ENCODE measurements at places on chromosomes 3 and 15.
A peak's percentile ranks its signal among the peaks of the same experiment; 100 is the strongest.

DNA sequence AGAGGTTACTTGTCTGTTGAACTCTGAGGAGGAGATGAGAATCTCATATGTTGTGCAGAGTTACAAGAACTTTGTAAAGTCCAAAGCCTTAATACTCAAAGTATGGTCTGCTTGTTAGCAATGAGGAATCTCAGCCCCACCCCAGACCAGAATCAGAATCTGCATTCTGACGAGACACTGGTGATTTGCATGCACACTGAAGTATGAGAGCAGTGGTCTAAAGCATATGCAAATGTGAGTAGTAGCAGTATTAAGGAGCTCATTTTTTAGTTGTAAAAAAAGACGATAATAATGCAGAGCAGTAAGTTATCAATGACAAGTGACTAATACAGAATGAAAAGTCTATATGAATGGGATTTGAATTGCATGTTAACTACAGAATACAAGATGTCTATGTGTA lies 327.7 kb downstream of the RYR3 start:
- no peak for DNase-seq

DNA sequence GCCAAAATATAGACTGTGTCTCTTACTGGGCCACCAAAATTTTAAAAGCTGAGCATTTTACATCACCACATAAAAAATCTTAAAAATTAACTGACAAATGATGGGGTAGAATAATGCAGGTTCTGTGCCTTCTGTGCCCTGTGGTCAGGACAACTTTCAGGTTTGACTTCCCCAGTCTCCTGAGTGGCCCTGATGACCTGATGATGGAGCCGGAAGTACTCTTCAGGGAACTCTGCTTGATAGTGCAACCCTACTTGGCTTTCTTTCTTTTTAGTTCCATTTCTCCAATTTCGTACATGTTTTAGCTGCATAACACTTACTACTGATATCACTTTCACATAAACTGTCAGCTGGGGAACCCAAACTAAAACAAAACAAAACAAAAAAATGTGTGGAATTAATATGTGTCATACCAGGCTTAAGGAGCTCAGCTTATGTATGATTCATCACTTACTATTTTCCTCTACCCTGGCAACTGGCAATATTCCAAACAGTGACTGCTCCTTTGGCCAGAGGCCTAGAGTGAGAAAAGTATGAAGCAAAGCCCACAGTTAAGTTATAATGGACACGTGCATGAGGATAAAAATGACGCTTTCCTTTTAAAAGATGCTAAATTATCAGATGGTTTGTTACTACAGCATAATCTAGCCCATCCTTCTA lies 194.3 kb downstream of the BCHE start:
- DNase-seq, result no peak

DNA sequence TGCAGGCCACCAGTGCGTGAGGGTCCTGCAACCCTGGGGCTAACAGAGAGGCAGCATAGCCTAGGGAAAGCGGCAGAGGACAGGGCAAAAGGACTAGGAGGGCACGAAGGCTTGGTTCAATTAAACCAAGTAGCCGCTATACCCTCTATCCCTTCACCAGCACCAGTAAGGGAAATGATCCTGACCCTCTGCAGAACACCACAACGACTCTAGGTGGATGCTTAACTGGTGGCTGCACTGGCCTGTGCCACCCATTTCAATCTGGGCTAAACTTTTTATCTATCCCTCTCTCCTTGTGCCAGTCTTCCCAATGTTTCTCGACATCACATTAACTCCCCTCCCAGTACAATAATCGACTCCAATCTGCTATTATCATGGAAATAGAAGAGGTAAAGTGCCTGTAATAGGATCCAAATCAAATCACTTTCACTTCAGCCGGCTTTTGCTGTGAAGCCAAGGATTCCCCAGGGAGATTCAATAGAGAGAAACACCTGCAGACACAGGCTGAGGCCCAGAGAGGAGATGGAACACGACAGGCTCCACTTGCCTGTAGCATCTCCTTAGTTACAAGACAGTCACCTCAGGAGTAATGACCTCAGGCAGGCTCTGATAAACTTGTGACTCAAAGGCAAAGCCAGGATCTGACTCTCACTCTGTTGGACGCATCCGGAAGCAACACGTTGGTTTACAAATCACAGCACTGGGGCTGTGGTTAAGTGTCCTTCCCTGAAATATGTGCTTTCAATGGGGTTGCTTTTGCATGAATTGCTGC lies 791.6 kb upstream of the ARRDC4 start:
- peak; percentile 72 for DNase-seq

GRCh38 chr3:48018841-48019240 lies 2.6 kb upstream of the MAP4 start:
- no peak for DNase-seq

DNA sequence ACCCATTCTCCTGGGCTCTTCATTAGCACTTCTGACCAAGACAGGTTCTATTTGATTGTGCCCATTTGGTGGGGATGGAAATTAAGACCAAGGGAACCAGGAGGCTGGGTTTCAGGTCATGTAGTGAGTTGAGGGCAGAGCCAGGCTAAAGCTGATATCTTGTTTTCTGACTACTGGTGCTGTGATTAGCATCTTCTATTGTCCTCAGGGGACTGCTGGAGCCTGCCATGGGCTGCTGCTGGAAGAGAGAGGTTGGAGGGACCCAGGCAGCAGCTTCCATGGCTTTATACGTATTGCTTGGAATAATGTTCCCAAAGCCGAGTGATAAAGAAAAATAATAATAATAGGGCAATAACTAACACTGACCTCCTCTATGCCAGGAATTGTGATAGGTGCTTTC lies 211.4 kb upstream of the ROPN1 start:
- peak; percentile 40 for DNase-seq

GRCh38 chr3:122151480-122151879 lies 32.0 kb upstream of the CASR start:
- no peak for DNase-seq

DNA sequence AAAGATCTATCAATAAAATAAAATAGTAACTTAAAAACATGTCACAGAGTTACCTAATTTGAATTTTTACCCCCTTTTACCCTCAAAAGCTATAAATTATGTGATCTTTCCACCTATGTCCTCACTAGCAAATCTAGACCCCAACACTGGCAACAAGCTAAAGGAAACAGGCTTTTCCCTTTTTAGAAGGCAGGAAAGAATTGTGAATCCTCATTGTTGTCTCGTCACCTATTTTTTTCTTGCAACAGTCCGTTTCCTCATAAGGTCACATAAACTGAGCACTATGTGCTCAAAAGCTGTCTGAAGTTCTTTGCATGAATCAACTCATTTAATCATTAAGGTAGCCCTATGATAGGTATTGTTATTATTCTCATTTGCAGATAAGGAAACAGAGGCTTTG lies 34.6 kb upstream of the DAZL start:
- no peak for DNase-seq

- no peak for DNase-seq
Measured at GRCh38 chr15:74385733-74386132, 18.3 kb upstream of the CYP11A1 start.

- DNase-seq, result no peak
Measured at GRCh38 chr3:88988906-88989305, 118.5 kb upstream of the EPHA3 start.

- no peak for DNase-seq
Measured at GRCh38 chr3:12242772-12243171, 46.1 kb upstream of the PPARG start.

DNA sequence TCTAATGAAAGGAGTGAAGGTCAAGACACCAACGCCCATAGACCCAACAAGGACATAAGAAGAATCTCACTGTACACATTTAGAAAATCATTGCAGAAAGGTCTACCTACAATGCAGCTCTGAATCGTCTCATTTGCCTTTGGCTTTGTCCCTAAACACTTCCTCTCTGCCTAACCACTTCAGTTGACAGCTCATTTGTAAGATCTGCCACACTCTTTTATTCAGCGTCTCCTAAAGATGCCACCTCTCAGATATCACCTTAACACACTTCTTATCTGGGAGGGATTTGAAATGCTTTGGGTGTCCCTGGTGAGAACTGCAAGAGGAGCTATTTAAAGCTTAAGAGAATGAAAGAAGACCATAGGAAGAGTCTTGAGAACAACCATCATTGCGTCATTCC lies 38.7 kb downstream of the RAB27A start:
- DNase-seq, result no peak

GRCh38 chr3:136778865-136779264 lies 26.7 kb upstream of the STAG1 start:
- DNase-seq, result no peak

DNA sequence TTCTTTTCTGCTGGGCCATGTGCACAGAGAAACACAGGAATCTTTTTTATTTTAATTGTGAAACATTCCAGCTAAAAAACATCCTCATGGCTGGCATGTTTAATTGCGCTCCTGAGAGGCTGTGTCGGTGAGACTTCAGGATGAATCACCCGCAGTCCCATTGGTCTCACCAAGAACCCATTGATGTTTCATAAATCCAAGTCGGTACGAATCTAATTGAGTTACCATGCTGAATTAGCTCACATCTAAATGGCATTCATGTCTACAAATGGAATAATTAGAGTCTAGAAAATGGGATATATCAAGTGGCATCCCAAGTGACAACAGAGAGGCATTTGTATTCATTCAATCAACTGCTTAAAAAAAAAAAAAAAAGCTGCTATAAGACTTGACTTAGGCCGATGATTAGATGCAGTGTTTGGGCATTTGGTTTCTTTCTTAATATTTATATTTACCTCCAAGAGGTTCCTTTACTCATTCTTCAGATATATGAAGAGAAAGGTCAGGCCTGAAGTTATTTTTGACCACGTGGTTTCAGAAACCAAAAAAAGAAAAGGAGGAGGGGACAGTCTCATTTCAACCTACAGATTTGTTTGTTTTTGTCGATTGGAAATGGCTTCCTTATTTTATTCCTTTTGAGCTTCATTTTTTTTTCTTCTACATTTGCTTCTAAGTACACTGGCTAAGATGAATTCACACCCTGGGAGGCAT lies 79.1 kb upstream of the FOXB1 start:
- DNase-seq, result no peak

GRCh38 chr3:194675081-194675640 lies 3.2 kb upstream of the LSG1 start:
- no peak for DNase-seq

DNA sequence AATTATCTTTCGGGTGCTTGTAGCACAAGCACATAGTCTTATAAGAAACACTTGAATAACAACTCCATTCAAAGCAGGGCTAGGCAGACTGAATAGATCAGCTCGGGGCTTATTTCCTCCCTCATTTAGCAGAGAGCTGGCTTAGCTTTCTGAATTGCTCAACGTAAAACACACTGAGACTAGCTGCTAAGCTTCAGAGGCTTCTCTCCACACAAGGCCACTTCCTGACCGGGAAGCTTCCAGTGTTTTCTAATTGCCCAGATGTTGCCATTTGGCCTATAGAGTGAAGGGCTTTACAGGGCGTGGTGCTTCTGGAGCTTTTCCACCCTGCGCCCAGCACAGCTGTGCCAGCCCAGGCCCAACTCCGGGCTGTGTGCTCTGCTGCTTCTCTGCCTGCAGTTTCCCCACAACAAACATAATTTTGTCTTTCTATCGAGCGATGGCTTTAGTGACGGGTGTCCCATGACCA lies 16.6 kb downstream of the FAM240A start:
- no peak for DNase-seq

GRCh38 chr3:190340071-190340470 lies 17.8 kb upstream of the CLDN1 start:
- no peak for DNase-seq

DNA sequence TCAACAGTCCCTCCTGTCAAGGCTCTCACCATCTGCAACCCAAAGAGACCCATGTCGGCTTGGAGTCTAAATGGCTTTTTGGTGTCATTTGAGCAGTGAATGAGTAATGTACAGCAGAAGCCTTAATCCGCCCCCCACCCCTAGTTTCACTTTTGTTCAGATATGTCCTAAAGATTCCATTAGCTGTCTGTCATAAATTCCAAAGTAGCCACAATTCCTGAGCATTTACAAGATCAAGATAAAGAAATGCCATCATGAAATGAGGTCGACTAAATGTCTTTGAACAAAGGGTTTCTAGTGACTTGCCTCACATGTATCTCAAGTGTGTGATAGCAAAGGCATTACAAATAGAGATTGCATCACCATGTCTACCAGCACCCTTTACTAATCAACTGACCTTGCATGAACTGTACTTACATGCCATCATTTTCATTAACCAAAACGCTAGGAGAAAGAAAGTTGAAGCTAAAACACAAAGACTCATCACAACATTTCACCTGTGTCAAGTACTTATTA lies 123.8 kb upstream of the PHLDB2 start:
- no peak for DNase-seq

DNA sequence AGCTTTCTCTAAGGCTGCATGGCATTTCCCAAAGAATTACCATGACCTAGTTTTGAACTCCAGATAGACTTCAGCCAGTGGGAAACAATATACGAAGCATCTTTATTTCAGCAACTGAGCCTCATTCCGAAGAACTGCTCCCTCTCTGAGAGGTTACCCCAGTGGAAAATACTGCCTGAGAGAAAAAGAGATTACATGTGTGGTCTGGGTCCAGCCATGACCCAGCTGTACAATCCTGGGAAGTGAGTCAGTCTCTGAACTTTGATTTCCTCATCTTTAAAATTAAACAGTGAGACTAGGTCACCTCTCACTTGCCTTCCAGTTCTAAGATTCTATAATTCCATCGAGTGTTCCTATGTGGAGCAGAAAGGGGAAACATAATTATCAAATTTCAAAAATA lies 42.4 kb downstream of the TNIK start:
- DNase-seq, result no peak

- DNase-seq, result no peak
Measured at GRCh38 chr15:89349206-89349558, 14.6 kb upstream of the POLG start.

- peak; percentile 3 for DNase-seq
Measured at GRCh38 chr3:43286841-43287499, 630 bp downstream of the SNRK start.

DNA sequence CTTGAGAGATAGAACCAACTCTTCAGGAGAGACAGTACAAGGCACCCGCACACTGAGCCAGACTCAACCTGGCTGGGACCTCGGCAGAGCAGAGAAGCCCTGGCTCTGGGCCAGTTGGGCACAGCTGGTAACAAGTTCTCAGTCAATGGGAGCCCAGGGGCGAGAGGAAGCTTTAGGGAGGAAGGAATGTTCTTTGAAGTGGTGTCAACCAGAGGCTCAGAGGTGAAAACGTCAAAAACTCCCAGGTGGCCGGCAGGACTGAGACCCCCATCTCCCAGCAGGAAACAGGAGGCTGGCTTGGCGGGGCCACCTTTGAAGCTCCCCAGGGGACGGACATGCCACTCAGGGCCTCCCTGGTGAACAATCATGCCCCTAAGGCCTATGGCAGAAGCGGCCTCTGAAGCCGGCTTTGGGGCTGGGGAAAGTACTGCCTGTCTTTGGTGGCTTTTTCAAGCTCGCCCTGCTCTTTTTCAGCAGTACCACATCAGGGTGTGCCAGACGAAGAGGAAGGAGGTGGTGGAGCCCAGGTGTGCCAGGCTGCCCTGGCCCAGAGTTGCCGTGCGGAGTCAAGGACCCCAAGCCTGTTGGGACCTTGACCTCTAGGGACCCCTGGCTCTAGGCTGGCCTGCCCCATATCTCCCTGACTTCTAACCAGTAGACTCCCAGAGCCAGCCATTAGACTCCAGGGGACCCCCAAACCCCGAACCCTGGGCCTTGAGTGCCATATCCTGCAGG lies 16.7 kb upstream of the TBC1D21 start:
- DNase-seq, result no peak

- DNase-seq, result peak; percentile 65
Measured at GRCh38 chr15:67680641-67681040, 138.1 kb downstream of the MAP2K5 start.

- DNase-seq, result no peak
Measured at GRCh38 chr3:15063238-15063637, 1.9 kb downstream of the MRPS25 start.
